ENCODE measurements at places on chromosomes 7 and 10.

DNA sequence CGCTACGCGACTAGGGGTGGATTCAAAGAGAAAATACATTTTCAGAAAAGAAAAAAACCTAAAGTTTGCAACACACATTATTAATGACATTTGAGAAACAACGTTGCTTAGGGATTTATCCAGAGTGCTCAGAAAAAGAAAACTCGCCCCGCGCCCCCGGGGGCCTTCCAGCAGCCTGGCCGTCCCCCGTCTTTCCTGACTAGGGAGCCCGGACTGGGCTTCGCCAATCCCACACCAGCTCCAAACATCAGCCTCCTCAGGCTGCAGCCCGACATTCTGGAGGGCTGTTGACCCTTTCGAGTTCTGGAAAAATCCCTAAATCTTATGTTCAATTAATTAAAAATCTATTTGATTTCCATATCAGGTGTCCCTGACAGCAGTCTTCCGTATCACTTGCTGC is 48.6 kb downstream of the CLEC2L start:
- no peaks in the 10 kb centered on the region for H3K4me1 ChIP-seq
- no peak for DNase-seq
- H3K27ac ChIP-seq = no peak overlapping the region
- peaks cover 3% of the 10 kb centered on the region for H3K36me3 ChIP-seq
- no peaks in the 10 kb centered on the region for H3K27me3 ChIP-seq

DNA sequence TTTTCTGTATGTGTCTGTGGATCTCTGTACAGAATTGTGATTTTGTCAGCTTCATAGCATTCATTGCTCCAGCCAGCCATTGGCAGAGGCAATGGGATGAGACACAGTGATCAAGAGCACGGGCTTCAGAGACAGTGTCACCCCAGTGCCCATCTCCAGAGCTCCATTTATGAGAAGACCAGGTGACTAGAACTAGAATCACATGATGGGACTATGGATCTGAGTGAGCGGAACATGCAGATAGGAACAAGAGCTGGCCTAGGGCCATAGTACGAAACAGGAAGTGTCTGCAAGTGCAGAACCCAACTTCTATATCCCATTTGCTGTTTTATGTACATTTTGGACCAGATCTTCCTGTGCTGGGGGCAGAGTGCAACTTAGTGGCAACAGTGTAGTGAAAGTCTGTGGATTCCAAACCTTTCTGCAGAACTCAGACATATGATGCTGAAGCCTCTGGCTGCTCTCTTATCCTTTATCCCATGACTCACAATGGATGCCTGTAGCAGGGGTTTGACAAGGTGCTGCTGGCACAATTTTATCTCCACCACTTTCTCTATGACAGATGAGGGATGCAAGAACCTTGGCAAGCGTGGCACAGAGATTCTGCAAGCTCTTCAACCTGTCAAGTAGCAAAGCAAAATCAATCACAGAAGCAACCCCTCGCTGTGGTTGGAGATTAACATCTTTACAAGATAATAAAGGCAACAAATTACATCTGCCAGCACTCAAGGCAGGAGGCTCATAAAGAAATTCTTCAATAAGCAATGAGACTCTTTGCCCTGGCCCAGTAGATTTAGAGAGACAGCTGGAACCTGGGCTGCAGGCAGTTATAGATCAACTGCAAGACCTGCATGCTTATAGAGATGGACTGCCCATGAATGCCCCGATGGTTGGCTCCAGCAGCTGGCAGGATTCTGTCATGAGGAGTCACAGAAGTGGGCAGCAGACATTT is 681.3 kb downstream of the TNS3 start:
- DNase-seq = no peak
- no peak overlapping the region for H3K4me3 ChIP-seq
- no peaks in the 10 kb centered on the region for H3K4me1 ChIP-seq
- H3K36me3 ChIP-seq = no peaks in the 10 kb centered on the region
- no peaks in the 10 kb centered on the region for H3K27me3 ChIP-seq

DNA sequence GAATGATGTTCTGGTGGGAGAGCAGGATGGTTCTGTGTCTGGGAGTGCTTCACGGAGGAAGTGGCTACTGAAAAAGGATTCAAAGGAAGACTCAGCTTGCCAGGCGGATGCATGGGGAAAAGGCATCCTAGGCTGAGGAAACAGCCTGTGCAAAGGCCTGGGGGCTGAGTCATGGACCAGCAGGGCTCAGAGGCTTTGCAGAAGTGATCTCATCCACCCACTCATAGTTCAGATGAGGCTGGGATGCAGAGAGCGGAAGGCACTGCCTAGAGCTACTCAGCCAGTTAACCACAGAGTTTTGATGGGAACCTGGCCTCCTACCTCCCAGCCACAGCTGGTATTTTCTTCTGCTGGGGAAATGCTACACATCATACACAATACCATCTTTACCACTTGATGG is 15.8 kb upstream of the ADAMTS14 start:
- DNase-seq = peak; percentile 67
- peaks cover 6% of the 10 kb centered on the region for H3K27me3 ChIP-seq
- H3K4me1 ChIP-seq = peaks cover 22% of the 10 kb centered on the region
- H3K4me3 ChIP-seq = peak overlapping the region; percentile 51

DNA sequence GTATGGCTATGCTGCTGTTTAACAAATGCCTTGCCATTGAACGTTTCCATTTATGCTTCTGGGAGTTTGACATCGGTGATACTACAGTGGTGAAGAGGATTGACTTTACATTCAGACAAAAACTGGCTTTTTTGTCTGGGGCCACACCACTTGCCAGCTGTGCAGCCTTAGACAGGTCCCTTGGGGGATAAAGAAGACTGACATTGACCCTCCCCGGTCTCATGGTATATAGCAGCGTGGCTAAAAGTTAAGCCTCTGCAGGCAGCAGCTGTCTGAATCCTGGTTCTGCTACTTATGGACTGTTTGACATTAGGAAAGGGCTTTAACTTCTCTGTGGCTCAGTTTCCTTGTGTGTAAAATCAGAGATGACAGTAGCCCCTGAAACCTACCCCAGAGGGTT is 42.0 kb upstream of the PTF1A start:
- no peak for DNase-seq
- H3K36me3 ChIP-seq = no peaks in the 10 kb centered on the region
- no peaks in the 10 kb centered on the region for H3K4me1 ChIP-seq
- H3K27me3 ChIP-seq = peaks cover 7% of the 10 kb centered on the region
- no peak overlapping the region for H3K27ac ChIP-seq

DNA sequence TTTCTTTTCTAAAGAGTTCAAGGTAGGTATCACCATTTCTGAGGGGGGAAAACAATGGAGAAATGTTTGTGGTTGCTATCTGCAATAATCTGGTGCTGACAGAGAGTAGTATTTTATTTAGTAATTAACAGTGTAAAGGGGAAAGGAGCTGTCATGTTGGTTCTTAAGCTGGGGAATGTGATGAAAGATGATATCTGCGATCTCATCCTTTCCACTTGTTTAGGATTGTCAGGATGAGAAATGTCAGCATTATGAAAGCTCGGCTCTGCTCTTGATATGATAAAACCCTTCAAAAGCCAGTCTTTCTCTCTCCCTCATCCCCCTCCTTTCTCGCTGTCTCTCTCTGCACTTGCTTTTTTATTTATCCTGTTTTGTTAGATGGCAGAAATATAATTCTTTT is 106.1 kb downstream of the POU6F2 start:
- DNase-seq = no peak
- peaks cover 10% of the 10 kb centered on the region for H3K27me3 ChIP-seq
- no peaks in the 10 kb centered on the region for H3K4me1 ChIP-seq
- no peak overlapping the region for H3K27ac ChIP-seq
- H3K36me3 ChIP-seq = no peaks in the 10 kb centered on the region
- H3K4me3 ChIP-seq = no peak overlapping the region

Measured in activated naive CD8-positive, alpha-beta T cell treated with anti-CD3 and anti-CD28 coated beads, Interleukin-2, amount 50 U/mL, for 24 hours (primary cell).